ENCODE measurements at places on chromosomes 16 and 17. TPM values are rescaled to one million over a fixed set of nuclear protein-coding genes. Genes with fewer than 3 reads are reported as not detected.

The HYDIN gene
- total RNA-seq = not detected

The GPR139 gene
- not detected for total RNA-seq

- H3K27ac ChIP-seq = no peak overlapping the region
- no peaks in the 10 kb centered on the region for H3K4me1 ChIP-seq
- no peak overlapping the region for H3K4me3 ChIP-seq
- H3K27me3 ChIP-seq = peaks cover 20% of the 10 kb centered on the region
Observed at GRCh38 chr17:19705771-19706770, 10.3 kb downstream of the SLC47A2 start.

GRCh38 chr17:73427198-73427597 lies 115.4 kb upstream of the CDC42EP4 start:
- no peaks in the 10 kb centered on the region for H3K4me1 ChIP-seq
- no peak for DNase-seq
- no peaks in the 10 kb centered on the region for H3K36me3 ChIP-seq
- H3K27ac ChIP-seq = no peak overlapping the region

- H3K4me1 ChIP-seq = peaks cover 27% of the 10 kb centered on the region
- peaks cover 18% of the 10 kb centered on the region for H3K27me3 ChIP-seq
- no peak for DNase-seq
- peak overlapping the region; percentile 35 for H3K27ac ChIP-seq
Observed at GRCh38 chr17:65079489-65079900, 23.0 kb upstream of the GNA13 start.

Measured in HFFc6 (cell line).